ENCODE measurements at places on chromosomes 2 and 18.

DNA sequence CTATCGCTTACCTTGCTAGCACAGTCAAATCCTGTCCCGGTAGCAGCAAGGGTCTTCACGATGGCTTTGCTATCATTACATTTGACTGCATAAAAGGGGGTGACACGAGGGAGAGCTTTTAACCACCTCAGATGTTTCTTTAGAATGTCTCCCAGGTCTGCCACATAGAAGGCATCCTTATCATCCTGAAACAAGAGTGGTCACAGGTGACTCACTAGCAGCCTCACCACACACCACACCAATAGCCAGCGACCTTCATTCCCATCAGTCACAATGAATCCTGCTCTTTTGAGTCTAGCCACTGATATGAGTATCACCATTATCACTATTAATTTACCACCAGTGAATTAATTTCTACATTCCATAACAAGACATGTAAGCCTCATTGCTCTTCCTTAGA is 3.7 kb downstream of the ODC1 start:
- DNase-seq = no peak

DNA sequence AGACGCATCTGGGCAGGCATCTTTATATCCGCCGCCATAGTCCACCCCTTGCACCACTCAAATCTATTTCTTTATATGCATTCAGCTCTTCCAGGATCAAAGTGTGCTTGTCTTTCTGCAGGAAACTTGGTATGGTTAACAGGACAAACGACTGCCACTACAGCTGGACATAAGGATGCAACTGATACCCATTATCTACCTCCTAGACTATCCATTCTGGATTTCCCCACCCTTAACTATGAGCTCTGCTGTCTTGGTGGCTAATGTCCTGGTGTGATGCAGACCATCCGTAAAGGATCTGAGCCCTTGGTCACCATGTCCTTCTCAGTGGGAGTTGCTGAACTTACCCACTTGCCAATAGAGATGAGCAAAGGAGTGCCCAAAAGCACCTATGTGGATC is 40.1 kb upstream of the SPATS2L start:
- no peak for DNase-seq

- no peak for DNase-seq
Measured at GRCh38 chr2:118861731-118862130, 14.3 kb upstream of the EN1 start.

DNA sequence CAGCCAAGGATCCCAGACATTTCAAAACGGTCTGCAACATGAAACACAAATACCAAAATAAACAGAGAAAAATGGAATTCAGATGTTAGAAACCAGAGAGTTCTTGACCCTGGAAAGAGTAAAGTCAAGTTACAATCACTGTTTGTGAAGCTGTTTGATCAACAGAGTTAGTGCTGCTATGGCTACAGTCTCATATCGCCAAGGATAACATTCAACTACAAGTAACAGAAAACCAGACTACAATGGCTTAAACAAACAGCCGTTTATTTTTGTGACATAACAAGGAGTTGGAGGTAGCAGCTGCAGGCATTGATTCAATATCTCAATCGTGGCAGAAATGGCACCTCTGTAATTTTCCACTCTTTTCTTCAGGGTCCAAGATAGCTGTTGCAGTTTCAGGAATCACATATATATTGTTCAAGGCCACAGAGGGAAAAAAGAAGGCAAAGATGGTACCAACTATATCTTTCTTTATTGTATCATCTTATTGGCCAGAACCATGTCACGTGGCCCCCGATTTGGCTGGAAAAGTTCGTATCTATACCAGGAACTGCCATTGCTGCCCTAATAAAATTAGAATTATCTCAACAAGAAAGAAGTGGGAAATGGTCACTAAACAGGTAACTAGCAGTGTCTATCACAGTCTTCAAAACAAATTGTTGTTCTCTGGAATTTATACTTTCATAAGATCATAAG is 17.7 kb upstream of the HNRNPLL start:
- no peak for DNase-seq

DNA sequence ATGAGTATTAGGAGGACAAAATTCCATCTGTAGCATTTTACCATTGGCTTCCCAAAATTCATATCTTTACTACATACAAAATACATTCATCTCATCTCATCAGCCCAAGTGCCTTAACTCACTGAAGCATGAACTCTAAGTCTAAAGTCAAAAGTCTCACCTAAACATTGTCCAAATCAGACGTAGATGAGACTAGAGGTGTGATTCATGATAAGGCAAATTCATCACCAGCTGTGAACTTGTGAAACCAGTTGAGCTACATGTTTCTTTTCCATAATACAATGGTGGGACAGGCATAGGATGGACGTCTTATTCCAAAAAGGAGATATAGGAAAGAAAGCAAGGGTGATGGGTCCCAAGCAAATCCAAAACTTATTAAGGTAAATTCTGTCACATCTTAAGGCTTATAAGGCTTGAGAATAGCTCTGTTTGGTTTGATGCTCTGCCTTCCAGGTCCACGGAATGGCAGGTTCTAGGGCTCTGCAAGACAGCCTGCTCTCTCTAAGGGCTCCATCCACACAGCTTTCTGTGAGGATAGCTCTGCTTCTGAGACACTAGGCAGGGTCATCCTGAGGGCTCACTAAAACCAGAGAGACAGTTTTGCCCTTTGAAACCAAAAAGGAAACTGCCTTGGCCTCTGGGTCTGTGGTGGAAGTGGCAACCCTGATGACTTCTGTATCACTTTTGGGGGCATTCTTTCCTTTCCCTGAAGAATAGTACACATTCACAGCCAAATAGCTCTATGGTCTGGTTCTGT is 9.6 kb downstream of the IFIH1 start:
- no peak for DNase-seq
